Choroid plexus epithelial cell (primary cell): ENCODE measurements at places on chromosomes 3 and 15.

- no peak for DNase-seq
Observed at GRCh38 chr3:131708241-131708640, 205.5 kb upstream of the MRPL3 start.

DNA sequence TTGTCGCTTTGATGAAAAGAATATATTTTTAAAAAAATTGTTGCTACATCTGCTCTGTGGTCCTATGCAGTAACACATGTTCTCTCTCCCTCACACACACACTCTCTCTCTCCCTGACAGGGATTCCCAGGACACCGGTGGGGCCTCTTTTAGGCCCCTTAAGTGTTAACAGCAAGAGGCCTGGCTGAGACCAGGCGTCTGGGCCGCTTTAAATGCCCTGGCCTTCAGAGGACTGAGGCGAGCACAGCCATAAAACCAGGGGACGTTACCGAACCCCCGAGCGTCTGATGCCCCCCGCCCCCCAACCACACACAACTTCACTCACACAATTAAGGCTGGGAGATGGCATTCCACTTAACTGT is 1.7 kb downstream of the BNC1 start:
- DNase-seq = peak; percentile 56

GRCh38 chr3:191393146-191393545 is 62.8 kb upstream of the UTS2B start:
- peak; percentile 57 for DNase-seq

DNA sequence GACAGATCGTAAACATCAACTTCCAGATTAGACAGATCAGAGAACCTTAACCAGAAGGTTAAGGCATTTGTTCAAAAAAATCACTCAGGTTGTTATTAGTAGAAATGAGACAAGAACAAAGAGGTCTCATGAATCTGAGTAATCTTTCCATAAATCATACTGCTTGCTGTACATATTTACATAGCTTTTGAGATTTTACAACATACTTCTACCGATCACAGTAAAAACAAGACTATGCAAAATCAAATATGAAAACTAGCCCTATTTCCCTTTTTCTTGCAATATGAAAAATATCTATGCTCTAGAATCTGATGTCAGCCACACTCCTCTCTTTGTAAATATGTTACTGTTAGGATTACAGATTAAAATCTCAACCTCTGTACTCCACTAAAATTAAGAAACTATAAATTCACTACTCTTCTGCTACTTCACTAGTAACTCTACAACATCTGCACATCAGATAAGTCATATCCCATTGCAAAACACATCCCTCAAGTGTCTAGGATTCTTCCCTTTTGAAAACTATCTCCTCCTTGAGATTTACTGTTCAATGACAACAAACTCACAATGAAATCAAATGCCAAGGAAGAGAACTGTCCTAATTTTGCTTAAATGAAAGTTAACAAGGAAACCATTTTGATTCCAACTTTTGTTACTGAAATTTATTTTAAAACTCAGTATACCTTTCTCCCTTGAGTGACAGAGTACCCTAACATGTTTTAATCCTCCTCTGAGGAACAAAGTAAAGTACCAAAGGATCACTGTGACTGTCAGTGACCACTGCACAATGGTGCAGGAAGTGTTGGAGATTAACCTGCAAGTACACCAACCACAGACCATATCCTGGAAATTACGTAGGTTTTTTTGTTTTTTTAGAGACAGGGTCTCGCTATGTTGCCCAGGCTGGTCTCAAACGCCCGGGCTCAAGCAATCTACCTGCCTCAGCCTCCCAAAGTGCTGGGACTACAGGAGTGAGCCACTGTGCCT is 12.8 kb downstream of the DCUN1D1 start:
- no peak for DNase-seq

- no peak for DNase-seq
Observed at GRCh38 chr15:93523481-93523880, 434.5 kb upstream of the RGMA start.

DNA sequence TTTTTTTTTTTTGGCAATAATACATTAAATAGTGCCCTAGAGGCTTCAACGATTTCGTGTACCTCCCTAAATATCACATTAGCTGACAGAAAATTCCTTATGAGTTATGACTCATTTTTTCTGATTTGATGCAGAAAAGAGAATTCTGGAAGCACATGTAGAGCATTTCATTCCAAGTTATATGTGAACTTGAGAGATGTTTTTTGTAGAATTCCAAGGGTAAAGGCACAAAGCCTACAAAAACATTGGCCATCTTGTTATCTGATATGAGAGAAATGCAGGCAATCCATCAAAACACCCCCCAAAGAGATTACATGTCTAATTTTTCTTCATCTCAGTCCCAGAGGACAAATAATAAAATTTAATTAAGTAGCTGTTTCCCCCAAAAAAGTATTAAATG is 6.7 kb upstream of the PFN2 start:
- peak; percentile 24 for DNase-seq

GRCh38 chr3:189806171-189806951 is 175.2 kb downstream of the TP63 start:
- DNase-seq = peak; percentile 23

DNA sequence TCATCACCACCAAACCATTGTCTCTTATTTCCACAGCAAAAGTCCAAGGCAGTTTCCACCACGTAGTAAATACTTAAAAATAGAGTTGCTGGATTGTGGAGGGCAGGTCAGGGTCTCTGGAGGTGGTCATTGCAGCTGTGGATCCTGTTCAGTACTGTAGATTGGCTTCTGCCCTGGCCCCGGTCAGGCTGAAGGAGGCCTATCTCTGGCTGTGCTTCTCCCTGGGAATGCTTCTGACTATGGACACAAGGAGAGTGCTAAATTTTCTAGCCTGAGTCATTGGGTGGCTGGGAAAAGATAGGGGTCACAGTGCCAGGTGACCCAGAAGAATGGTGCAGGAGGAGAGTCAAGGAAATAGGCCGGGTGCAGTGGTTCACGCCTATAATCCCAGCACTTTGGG is 26.3 kb upstream of the GMPPB start:
- DNase-seq = no peak

- DNase-seq = no peak
Observed at GRCh38 chr3:88221726-88222125, 72.0 kb downstream of the C3orf38 start.

GRCh38 chr3:53645754-53646153 is 151.3 kb downstream of the CACNA1D start:
- no peak for DNase-seq

GRCh38 chr3:57451150-57451846 is 92.8 kb downstream of the DNAH12 start:
- no peak for DNase-seq

DNA sequence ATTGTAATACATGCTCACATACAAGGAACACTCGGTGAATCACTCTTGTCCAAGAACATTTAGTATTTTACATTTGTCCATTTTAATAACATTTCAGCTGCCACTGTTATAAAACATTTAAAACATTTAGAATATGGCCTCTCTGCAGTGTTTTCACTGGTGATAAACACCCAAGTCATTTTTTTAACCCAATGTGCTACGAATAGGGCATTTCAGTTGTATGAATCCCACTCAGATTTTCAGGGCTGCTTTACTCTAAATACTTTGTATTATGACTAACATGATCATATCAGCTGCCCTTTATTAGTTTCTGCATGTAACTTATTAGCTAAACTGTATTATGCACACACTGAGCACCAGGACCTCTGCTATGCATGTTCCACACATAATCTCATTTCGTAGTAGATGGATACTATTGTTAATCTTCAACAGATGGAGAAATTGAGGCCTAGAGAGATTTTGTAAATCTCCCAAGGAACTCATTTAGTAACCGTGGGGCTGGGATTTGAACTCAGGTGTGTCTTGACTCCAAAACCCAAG is 148.6 kb upstream of the CDIN1 start:
- no peak for DNase-seq

DNA sequence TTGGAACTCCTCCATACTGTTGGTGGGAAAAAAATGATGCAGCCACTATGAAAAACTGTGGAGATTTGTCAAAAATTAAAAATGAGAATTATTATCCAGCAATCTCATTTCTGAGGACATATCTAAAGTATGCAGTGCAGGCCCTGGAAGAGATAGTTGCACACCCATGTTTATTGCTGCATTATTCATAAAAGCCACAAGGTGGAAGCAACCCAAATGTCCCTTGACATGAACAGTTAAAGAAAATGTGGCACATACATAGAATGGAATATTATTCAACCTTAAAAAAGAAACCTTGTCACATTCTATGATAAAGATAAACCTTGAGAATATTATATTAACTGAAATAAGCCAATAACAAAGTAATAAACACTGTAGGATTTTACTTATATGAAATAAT is 80.9 kb upstream of the ARHGEF26 start:
- peak; percentile 57 for DNase-seq

- DNase-seq = no peak
Observed at GRCh38 chr3:44596621-44597020, 11.9 kb downstream of the ZNF660 start.

- DNase-seq = no peak
Observed at GRCh38 chr3:112187300-112187699, 54.3 kb upstream of the GCSAM start.

DNA sequence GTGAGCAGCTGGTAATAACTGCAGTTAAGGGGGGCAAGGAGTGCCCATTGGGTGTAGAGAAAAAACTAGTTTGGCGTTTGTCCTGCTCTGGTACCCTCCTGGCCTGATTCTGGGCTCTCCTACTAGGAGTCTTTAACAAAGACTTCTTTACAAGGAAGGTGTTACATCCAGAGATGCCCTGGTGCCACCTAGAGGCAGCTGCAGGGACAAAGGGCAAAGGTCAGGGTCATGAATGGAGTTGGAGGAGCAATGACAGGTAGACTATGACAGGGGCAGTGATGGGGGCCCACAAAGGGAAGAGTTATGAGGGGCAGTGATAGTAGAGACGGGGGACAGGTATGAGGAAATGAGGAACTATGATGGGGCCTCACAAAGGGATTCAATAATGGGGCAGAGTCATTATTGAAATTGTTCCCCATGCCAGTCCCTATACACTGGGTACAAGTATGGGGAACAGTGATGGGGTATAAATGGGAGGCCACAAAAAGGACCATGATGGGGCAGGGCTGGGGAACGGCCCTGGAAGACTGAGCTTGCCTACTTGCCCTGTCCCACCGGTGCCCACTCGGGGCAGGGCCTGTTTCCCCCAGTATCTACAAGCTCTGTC is 7.9 kb downstream of the CCDC71 start:
- DNase-seq = no peak

DNA sequence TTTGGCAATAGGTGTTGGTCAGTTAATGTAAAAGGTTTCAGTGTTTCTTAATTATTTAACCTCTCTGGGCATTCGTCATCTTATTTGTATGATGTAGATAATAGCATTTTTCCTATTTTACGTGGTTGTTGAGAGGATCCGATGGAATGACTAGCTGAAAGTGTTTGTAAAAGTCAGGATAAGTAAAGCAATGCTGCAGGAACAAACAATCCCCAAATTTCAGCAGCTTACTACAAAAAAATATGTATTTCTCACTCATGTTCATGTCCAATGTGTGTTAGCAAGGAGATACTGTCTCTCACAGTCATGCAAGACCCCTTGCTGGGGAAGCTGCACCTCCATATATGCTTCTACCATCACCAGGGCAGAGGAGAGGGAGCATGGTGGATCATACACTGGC is 38.7 kb downstream of the CEMIP start:
- DNase-seq = no peak

- DNase-seq = no peak
Observed at GRCh38 chr3:55283441-55283925, 203.6 kb downstream of the WNT5A start.

DNA sequence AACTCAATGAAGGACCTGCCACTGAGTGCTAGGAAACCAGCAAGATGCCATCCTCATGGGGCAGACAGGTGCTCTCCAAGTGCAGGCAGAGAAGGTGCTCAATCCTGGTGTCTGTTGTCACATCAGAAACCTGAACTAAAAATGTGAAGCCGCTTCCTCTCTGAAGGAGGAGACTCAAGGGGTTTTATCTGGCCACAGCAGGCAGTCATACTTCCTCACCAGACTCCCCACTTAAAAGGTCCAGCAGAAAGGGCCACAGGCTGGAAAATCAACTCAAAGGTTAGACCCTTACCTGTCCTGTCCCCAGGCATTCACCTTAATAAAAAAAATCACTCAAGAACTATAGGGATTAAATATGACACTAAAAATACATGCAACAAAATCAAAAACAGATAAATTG is 4.8 kb downstream of the CCDC12 start:
- no peak for DNase-seq

- DNase-seq = no peak
Observed at GRCh38 chr3:74582982-74583381, 31.5 kb downstream of the CNTN3 start.

DNA sequence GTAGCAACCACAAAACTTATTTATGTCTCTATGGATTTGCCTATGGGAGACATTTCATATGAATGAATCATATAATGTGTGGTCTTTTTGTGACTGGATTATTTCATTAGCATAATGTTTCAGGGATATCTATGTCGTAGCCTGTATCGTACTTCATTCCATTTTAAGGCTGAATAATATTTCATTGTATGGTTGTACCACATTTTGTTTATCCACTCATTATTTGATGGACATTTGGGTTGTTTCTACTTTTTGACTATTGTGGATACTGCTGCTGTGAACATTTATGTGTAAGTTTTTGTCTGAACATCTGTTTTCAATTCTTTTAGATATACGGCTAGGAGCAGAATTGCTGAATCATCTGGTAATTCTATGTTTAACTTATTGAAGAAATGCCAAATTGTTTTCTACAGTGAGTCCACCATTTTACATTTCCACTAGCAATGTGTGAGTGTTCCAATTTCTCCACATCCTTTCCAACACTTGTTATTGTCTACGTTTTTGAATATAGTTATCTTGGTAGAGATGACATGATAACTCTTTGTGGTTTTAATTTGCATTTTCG is 134.4 kb upstream of the DAZL start:
- DNase-seq = peak; percentile 36

- peak; percentile 82 for DNase-seq
Observed at GRCh38 chr3:159828542-159828943, 160.1 kb upstream of the IL12A start.

- no peak for DNase-seq
Observed at GRCh38 chr3:74607803-74608202, 6.7 kb downstream of the CNTN3 start.

GRCh38 chr15:55279746-55280351 is 9.8 kb downstream of the RAB27A start:
- DNase-seq = peak; percentile 94
